ENCODE measurements at places on chromosomes 5 and 9.

GRCh38 chr9:126429190-126429589, 102.6 kb downstream of the MVB12B start:
- DNase-seq, result no peak

DNA sequence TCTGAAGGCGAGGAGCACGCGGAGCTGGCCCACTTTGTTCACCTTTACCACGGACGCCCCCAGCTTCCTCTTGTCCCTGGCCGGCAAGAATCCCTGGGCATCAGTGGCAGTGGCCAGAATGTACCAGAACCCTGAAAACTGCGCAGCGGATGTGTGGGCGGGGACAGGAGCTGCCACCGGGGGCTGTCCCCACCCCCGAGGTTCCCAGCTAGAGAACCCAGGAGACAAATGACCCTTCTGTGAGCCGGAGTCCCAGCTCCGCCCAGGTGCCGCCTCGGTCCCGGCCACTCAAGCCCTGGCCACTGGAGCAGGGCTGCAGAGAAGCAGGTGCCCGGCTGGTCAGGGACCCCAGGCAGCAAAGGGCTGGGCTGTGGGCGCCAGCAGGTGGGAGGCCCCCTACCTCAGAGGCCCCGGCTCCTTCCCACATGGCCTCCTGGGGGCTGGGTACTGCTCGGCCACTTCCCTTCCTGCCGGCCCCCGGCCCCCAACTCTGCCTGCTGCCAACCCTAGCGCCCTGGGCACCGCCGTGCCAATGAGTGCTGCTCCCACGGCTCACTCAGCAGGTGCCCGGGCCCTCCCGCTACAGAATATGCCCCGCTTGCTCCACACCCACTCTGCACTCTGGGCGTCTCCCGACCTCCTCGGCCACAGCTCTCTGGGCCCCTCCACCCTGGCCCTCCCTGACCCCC, 713 bp downstream of the LCN10 start:
- no peak for DNase-seq

GRCh38 chr9:110199643-110200042, 8.3 kb downstream of the C9orf152 start:
- DNase-seq, result no peak

- no peak for DNase-seq
Measured at GRCh38 chr5:181024245-181025064, 15.6 kb upstream of the BTNL9 start.

DNA sequence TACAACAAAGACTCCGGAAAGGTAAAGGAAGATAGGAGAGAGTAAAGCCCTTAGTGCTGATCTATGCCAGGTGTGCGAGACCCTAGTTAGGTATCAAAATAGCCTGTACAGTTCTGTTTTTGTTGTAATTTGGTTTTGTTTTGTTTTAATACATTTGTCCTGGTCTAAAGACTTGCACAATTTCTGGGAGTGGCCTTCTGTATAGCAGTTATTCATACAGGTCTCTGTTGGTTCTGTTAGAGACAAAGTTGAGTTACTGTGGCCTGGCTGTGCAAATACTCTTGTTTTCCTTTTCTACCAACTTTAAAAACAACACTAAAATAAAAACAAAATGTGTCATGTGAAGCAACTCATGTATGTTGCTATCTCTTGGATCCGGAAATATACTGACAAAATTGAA, 163.6 kb downstream of the COMMD10 start:
- DNase-seq, result no peak

DNA sequence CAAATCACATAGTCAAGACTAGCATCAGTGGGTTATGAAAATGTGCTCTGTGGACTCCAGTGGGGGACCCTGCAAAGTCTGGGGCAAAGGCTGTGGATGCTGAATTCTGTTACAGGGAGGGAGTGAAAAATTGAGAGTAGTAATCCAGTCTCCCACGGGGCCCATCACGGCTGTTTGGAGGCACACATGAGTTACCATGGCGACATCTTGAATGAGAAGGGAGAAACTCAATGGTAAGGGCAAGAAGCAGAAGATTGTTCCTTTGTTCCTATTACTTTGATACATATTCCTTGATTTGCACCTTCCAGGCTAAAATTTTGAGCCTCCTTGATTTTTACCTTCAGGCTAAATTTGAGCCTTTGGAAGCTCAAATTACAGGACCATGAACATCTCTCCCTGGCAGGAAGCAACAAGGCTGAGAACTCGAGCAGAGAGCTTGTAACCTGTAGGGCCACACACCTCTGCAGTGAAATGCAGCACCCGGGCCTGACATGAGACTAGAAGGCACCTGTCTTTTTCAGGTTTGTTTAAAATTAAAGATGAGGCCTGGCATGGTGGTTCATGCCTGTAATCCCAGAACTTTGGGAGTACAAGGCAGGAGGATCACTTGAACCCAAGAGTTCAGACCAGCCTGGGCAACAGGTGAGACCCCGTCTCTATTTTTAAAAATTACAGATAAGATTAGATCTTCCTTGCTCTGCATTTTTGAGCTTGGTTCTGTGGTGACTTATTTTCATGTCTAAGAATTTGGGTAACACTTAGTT, 31.0 kb upstream of the ZFR start:
- no peak for DNase-seq

GRCh38 chr9:136997830-136998234, 1.5 kb upstream of the CLIC3 start:
- no peak for DNase-seq

- no peak for DNase-seq
Measured at GRCh38 chr5:166724284-166724683, 1567.2 kb upstream of the WWC1 start.

DNA sequence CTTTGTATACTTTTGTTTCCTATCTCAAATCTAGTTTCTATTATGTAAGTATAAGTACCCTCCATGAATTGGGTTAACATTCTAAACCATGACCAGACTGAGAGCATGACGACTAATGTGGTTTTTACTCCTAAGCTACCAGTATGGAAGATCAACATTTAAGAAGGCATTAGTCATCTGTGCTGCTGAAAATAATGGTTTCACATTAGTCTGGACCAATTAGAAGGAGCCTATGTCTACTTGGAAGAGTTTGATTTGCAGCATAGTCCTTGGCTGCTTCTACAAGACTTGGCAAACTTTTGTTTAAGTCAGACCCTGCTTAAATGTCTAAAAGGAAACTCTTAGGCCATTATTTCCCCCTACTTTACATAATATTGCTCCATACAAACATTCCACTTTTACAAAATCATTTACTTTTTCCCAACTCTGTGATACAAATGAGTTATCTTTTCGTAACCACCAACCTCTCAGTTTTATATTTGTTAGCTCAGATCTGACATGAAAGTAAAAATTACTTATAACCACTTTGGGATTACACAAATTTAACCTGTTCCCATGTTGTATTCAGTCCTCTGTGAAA, 186.7 kb downstream of the COMMD10 start:
- peak; percentile 49 for DNase-seq

GRCh38 chr9:26983340-26983739, 22.1 kb downstream of the LRRC19 start:
- no peak for DNase-seq

DNA sequence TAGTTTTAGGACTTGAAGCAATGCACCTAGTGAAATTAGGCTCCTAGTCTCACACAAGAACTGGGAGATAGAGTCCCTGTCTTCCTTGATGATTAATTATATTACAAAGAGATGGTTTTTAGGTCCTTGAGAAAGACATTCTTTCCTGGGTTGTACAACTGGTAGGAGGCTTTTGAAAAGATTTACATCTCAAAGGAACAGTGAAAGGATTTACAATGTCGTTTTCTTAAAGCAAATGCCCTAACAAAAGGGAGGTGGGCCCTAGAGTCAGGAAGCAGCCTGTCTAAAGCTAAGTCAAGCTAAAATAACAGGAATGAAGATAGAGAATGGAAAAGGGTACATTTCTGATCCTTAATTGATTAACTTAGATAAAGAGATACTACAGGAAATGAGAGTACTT, 102.2 kb upstream of the IL7R start:
- no peak for DNase-seq

DNA sequence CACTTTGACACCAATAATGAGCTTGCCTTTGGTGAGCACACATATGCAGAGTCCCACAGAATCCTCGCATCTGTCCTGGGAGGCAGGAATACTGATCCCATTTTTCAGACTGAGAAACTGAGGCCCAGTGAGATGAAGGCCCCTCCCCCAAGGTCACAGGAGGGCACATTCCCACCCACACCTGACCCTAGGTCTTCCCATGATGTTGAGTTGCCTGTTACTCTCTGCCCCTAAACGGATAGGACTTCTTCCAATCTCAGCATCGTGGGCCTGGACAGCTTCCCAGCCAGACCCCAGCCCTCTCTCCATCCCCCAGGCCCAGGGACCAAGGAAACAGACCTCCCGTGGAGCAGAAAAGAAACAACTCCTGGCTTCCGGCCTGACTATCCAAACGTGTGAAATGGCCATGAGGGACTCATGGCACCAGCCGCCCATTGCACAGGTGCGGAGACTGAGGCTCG, 877 bp downstream of the SH3GLB2 start:
- no peak for DNase-seq

GRCh38 chr5:6611334-6612256, 21.2 kb downstream of the NSUN2 start:
- no peak for DNase-seq

DNA sequence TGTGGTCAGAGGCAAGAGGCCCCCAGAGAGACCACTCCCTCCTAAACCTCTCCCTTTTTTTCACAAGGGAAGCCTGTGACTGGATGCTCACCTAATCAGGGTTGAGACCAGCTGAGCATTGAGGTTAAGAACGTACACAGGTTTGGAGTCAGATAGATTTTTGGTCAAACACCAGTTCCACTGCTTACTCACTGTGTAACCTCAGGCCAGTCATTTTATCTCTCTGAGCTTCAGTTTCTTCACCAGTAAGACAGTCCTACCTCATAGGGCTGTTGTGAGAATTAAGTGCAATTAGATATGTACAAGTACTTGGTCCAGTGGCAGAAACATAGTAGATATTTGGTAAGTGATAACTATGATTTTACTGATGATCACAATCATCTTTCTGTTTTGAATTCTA, 256.8 kb downstream of the CDK5RAP2 start:
- DNase-seq, result no peak

- no peak for DNase-seq
Measured at GRCh38 chr5:150461231-150461630, 11.7 kb upstream of the RPS14 start.

- no peak for DNase-seq
Measured at GRCh38 chr9:35540315-35540714, 50.4 kb downstream of the RUSC2 start.

DNA sequence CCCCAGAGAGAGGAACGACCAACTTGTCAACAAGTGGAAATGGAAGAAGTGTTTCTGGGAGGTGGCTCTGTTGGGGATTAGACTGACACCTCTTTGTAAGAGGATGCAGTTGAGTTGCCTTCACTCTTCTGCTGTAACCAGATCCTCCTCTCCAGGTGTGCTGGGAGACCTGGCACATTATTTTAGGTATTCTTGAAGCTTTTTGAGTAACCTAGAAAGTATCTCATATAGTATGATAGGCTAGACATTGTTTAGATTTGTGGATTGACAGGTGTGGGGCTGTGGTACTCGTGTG, 21.6 kb downstream of the SNX30 start:
- no peak for DNase-seq

- DNase-seq, result peak; percentile 53
Measured at GRCh38 chr5:1167728-1168709, 33.4 kb upstream of the SLC6A19 start.

- DNase-seq, result peak; percentile 65
Measured at GRCh38 chr5:135713161-135713915, 121.1 kb upstream of the SLC25A48 start.

- DNase-seq, result no peak
Measured at GRCh38 chr9:124038790-124039633, 27.4 kb downstream of the LHX2 start.

DNA sequence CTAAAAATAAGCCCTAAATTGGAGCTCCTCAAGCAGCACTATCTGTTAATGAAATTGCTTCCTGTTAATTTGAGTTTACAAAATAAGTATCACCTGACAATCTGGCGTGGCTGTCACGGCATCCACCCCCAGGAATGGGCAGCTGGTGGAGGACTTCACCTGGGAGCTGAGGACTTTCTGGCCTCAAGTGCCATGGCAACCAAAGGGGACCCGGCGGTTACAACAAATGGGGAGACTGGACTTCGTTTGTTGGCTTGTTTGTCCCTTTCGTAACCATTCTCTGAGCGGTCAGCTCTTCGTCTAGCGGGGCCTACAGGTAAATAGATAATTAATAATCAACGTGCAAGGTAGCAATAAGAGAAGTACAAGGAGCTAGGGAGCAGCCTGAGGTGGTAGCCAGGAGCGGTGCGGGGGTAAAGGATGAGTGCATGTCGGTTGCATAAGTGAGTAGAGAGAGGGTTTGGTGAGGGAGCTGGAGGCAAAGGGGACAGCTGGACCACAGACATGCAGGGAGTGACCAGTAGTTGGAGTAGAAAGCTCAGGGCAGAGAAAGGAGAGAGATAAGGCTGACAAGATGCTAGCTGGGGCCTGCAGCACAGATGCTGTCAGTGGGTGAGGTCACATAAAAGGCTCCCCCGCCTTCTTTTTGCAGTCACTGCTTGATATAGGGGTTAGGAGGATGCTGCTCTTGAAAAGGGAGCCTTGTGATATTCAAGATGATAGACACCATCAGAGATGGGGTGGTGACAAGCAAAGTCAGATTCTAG, 62.5 kb downstream of the HSPA4 start:
- no peak for DNase-seq

DNA sequence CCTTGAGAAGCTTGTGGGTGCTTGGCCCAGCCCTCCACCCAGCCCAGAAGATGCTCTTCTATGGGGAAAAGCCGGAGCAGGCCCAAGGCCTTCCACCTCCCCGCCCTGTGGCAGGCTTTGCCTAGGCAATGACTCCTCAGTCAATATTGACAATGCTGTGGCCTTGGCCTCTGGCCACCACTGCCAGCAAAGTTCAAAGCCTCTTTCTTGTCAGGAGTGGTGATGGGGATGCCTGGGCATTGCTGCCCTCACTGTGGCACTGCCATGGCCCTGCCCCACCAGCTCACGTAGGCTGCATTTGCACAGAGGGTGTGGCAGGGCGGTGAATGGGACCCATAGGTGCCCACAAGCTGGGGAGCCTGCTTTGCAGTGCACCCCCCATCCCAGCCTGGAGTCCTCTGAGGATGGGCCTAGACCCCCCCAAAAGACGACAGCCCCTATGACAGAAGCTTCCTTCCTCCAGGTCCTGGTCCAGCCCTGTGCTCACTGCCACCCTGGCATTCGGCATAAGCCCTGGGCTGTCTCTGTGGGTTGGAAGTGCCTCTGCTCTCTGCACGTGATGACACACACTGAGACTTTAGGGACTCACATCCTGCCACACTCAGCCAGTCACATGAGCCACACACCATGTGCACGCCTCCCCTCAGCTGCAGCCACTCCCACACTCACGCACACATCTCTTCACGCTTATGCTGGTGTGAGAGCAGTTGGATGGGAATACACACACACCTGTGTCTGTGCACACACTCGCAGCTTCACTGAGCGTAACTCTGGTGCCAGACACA, 31.1 kb downstream of the MORN5 start:
- peak; percentile 20 for DNase-seq

DNA sequence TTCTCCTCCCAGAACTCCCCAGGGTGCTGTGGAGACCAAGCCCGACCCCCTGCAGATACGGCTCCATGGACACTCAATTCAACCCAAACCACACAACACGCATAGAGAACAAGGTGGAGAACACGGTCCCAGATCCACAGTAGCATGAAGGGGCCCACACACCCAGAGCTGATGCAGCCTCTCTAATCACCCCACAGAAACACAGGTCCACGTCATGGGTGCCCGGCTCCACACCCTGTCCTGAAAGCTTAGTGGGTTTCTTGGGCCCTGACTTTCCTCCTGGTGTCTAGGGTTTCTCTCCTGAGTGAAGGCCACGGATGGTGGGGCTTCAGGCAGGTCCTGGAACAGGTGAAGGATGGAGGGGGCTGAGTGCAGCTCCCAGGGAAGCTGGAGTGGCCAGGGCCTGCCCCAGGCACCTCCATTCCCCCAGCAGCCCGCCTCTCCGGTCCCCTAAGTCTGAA, 1.5 kb upstream of the SLC23A1 start:
- DNase-seq, result no peak

GRCh38 chr5:134620634-134621033, 12.0 kb downstream of the SAR1B start:
- no peak for DNase-seq
